ENCODE measurements at places on chromosomes 3 and 15. TPM values are rescaled to one million over a fixed set of nuclear protein-coding genes. Genes with fewer than 3 reads are reported as not detected.

CHRNA3 gene
- total RNA-seq, result 0.46 TPM

PLOD2 gene
- 38.5 TPM for total RNA-seq

LRRC2 gene
- 0.29 TPM for total RNA-seq

NR1I2 gene
- total RNA-seq, result 0.14 TPM

LRRC3B gene
- total RNA-seq, result not detected

BCHE gene
- total RNA-seq, result 6.6 TPM

DHFR2 gene
- total RNA-seq, result 2.1 TPM

GABRB3 gene
- 0.96 TPM for total RNA-seq

DNA sequence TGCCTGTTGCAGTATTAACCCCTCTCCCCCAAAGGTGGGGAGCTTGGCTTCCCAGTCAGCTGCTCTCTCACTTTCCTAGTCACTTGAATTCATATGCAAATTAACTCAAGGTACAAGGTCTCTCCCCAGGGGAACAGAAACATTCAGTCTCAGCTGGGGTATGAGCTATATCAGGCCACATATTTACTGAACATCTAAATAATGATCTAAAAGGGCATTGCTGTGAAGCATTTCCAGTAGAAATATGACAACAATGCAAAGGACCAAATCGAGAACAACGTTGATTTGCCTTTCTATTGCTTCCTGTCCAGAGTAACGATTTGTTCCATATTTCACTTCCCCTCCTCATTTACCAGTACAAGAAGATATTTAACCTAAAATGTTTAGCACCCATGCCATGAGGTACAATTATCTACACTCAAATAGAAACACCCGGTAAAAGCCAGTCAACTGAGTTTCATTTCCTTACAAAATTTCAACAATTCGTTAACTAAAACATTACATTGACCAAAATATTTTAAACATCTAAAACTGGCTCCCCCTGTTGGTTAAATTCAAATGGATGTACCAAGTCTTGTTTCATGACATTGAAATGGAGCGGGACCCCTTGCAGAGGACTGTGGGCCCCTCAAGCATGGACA is 36.5 kb upstream of the KLHL6 start:
- no peak for DNase-seq

GRCh38 chr15:53110999-53111398 is 320.9 kb upstream of the ONECUT1 start:
- no peak for DNase-seq

GRCh38 chr3:89072642-89073041 is 34.8 kb upstream of the EPHA3 start:
- no peak for DNase-seq

- DNase-seq, result no peak
These were observed 57.8 kb upstream of the RYK start for GRCh38 chr3:134308350-134308891.

GRCh38 chr15:75061272-75061671 is 37.9 kb downstream of the PPCDC start:
- no peak for DNase-seq

GRCh38 chr15:101810876-101811275 is 1.1 kb upstream of the OR4F15 start:
- no peak for DNase-seq

GRCh38 chr15:24823473-24823872 is 131.3 kb upstream of the SNRPN start:
- no peak for DNase-seq

DNA sequence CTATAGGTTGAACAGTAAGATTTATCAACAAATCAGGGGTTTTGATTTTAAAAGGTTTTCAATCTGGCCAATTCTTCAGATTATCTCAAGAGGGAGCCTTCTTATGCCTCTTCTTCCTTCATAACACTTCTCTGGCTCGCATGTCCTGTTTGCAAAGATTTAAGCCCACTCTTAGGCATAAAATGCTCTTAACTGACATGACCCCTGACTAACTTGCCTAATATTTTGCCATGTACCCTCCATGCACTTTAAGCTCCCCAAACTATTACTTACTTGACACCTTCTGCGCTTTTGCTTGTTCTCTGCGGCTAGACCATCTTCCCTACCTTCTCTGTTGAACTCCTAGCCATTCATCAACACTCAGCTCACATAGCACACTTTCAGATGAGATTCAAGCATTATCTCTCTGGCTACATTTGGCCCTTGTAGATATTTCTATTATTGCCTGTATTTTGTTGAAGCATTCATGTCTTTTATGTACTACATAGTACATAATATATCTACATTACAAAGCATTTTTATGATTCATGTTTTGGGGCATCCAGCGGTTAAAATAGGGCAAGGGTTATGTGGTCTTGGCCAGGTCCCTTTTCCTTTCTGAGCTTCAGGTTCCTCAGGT is 1.0 kb upstream of the ARIH1 start:
- no peak for DNase-seq

GRCh38 chr3:151468284-151468917 is 7.5 kb upstream of the IGSF10 start:
- no peak for DNase-seq

DNA sequence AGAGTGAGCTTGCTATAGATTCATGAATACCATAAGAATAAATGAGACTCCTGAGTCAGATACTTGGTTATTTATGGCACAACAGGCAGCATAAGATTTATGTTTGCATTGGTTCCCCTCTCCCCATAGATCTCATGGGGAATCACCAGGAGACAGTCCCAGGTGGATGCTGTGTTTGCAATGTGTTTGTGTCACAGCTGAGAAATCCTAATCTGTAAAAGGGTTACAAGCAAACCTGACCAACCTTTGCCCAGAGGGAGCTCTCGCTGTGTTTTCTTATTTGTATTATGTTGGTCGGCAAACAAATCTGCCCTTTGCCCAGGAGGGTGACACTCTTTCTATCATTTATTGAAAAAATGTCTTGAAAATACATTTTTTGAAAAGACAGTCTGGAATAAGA is 236.2 kb downstream of the ZPLD1 start:
- no peak for DNase-seq

DNA sequence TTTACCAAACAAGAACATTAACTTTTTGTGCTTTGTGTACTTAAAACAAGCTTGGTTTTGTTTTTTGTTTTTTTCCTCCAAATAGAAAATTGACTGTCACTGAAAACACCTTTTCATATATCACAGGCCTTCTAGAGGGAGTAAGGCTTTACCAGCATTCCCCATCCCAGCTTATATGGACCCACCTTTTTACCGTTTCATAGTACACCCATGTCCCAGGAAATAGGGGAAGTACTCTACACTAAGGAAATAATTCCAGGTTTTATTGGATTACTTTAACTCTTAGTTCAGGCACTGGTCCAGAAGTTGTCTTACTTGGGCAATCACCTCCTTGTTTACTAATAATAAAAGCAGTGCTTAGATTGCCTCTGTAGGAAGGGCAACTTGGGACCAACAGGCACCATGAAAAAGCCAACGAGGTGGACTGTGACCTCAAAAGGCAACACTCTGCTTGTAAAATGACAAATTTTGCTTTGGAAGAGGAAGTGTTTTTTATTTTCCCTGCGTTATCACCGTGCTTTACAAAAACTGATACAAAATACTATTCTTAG is 26.2 kb downstream of the HMG20A start:
- DNase-seq, result no peak

GRCh38 chr15:56760186-56760585 is 26.9 kb upstream of the ZNF280D start:
- no peak for DNase-seq

Data from kidney epithelial cell (primary cell).